ENCODE measurements at places on chromosomes 11 and 22.

- DNase-seq: no peak
Measured at GRCh38 chr22:19902245-19902715, 39.3 kb upstream of the COMT start.

GRCh38 chr11:126892756-126893155, 107.8 kb downstream of the KIRREL3 start:
- no peak for DNase-seq

- DNase-seq: no peak
Measured at GRCh38 chr11:69912161-69912910, 93.1 kb upstream of the FGF3 start.

- no peak for DNase-seq
Measured at GRCh38 chr11:20031155-20032001, 128.9 kb downstream of the DBX1 start.

- DNase-seq: no peak
Measured at GRCh38 chr22:46686221-46687047, 51.6 kb downstream of the CERK start.

DNA sequence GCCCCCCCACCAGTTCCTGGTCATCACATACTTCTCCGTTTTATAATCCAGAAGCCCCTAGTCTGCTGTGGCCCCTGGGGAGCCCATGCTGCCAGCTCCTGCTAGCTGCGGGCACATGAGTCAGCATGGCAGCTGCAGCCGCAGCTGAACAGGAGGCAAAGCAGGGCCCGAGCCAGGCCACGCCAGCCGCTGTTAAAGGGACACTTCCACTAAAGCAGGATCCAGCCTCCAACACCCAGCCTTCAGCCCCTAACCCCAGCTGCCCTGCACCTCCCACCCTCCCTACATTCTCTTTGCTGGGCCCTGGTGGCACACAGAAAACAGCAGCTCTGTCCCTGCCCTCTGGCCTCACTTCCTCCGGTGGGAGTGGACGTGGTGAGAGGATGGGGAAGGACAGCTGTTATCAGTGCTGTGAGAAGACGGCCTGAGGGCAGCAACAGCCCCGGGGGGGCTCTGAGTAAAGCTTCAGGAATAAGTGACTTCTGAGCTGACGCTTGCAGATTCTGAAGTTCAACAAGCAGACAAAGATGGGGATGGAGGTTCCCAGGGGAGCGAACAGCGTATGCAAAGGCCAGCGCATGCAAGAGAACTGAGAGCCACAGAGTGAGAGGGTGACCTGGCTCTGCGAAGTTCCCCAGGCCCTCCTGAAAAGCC, 688 bp upstream of the LRRC74B start:
- no peak for DNase-seq

DNA sequence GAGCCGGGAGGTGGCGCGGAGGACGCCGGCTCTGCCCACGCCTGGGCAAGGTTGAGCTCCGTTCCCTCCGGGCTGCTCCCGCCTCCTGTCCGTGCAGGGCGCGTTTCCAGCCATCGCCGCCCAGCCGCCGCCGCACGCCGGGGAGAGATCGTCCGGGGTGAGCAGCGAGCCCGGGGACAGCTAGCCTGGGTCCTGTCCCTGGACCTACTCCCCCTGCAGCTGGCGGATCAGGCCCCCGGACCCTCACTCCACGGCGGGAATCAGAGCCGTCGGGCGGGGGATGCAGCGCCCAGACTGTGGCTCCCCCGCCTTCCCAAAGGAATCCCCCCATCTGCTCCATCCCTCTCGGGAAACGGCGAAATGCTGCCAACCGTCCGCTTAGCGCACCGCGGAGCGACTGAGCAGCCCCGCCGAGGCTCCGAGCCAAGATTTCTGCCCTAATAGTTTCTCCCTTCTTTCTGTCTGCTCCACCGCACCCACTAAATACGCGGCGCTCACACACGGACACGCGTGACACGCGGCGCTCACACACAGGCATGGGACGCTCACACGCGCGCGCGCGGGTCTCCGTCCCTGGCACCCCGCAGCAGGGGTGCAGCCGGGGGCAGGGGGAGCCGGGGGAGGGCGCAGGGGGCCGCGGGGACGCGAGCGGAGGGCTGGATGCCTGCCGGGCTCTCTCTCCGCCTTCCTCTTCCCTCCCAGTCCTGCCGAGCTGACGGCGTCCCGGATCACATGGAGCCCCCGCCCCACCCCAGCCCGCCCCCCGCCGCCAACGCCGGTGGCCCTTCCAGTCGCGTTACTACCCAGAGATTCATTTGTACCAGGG, at the start of gene KCNJ5:
KCNJ5 (plus strand) TSS at position 814 of the 826 bp plus-strand sequence. CDS start 19,918 bp downstream, outside the sequence.
- no peak for DNase-seq

GRCh38 chr22:48757581-48757980, 1070.1 kb downstream of the BRD1 start:
- no peak for DNase-seq

- no peak for DNase-seq
Measured at GRCh38 chr11:95702526-95702925, 87.1 kb downstream of the FAM76B start.

GRCh38 chr11:115347106-115347505, 157.1 kb downstream of the CADM1 start:
- DNase-seq: no peak

GRCh38 chr11:26860091-26860780, 133.7 kb upstream of the FIBIN start:
- no peak for DNase-seq
